ENCODE measurements at places on chromosomes 12 and 14.

DNA sequence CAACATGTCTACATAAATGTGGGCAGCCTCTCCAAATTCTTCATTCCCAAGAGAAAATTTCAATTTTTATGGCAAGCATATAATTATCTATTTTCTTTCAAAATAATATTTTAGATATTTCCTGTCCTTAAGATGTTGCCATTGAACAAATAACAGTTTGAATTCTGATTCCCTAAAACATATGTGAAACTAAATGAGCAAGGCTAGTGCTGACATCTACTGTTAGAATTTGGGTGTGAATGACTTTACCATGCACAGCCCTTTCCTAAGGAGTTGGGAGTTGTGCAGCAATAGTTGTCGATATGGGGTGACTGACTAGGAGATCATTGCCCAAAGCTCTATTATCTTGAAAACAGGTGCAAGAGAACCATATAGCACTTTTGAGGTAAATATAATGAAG lies 108.2 kb upstream of the SLC38A4 start:
- peak; percentile 38 for DNase-seq

DNA sequence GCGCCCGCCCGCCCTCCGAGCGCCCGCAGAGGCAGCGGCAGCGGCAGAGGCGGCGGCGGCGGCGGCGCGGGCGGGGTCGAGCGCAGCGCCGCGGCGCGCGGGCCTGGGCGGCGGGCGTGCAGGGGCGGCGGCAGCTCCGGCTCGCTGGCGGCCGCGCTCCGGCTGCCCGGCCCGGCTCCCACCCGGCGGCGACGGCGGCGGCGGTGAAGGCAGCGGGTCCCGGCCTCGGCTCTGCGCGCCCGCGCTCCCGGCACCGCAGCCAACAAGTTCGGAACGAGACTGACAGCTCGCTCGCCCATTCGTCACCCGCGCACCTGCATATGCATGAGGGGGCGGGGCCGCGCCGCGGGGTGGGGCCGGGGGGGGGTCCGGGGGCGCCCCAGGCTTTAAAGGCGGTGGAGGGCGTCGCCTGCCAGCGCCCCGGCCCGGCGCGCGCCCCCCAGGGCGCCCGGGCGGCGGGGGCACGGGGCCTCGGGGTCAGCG lies at the start of gene JAG2:
Gene JAG2, minus strand, starts transcription at position 281 of the 483 bp plus-strand sequence. CDS start 356 bp downstream, outside the sequence.
- DNase-seq = peak; percentile 66

- no peak for DNase-seq
Observed at GRCh38 chr12:27585739-27586265, 61.8 kb downstream of the PPFIBP1 start.

GRCh38 chr12:2248901-2249381 lies 196.2 kb downstream of the CACNA1C start:
- no peak for DNase-seq

Measured in urothelium cell line (cell line).